ENCODE measurements at places on chromosomes 2 and 18.
A peak's percentile ranks its signal among the peaks of the same experiment; 100 is the strongest.

DNA sequence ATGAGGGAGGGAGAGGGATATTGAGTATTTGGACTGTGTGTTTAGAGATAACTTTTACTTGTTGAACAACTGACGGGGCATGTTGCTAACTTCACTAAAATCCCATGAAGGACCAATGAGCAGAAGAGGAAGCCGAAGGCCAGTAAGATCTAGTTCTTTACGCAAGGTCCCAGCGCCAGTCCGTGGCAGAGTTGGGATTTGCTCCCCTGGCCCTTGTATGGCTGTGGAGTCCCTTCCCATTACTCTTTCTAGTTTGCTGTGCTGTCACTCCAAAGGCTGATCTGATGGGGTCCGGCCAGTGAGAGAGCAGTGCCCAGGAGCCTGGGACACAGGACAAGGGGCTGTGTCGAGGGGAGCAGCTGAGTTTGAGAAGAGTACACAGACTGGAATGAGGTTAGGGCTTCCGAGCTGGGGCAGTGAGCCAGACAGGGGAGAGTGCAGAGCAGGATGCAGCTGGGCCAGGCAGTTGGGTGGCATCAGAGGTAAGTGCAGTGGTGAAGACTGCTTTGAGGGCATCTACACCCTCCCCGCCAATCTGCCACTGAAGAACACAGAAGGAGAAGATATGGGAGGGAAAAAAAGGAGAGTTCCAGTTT is 692.9 kb upstream of the HS6ST1 start:
- no peak for DNase-seq

DNA sequence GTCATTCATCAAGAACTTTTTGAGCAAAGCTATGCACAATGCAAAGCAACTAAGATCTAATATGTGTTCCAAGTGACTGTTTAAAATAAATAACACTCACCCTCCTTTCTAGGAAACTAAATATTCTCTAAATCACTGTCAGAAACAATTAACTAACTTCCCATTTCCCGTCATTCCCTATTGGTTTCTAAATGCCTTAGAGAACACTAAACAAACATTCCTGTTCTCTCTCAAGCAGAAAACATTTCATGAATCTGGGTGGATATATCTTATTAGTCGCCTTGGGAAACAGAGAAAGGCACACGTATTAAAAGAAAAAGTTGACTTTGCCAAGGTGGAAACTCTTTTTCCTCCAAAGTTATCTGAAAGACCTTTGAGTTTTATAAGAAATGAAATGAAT is 735.2 kb downstream of the MBD2 start:
- DNase-seq, result no peak

DNA sequence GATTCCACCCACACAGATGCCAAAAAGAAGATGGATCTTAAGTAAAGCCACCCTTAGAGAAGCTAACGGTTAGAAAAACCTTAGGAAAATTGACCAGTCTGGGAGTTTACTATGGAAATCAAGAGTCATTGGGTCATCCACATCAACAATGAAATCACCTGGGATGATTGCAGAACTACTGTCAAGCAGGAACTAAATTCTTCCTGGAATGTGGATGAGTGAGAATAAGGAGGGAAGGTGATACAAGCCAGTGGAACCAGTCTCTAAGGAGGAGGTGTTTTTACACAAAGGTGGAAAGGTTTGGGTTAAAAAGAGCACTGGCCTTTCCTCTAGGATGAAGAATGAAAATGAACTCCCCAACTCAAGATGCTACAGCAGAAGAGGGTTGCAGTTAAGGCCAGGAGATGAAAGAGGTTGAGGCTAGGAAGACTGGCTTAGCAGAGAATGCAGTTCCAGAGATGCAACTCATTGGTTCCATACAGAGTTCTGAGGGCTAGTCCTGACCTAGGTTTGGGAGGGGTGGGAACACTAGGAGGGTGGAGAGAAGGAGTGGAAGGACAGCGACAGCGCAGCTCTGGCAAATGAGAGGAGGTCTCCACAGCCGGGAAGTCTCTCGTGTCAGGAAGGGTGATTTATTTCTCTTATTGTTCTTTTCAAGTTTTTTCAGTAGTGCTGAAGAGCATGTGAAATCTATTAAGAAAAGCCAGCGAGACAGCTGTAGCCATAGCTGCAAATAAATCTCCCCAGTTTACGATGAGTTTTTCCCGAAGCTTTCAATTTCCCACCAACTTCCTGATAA is 27.7 kb upstream of the KDM3A start:
- peak; percentile 3 for DNase-seq

- DNase-seq, result no peak
Measured at GRCh38 chr2:44155666-44156446, 12.8 kb upstream of the PPM1B start.

DNA sequence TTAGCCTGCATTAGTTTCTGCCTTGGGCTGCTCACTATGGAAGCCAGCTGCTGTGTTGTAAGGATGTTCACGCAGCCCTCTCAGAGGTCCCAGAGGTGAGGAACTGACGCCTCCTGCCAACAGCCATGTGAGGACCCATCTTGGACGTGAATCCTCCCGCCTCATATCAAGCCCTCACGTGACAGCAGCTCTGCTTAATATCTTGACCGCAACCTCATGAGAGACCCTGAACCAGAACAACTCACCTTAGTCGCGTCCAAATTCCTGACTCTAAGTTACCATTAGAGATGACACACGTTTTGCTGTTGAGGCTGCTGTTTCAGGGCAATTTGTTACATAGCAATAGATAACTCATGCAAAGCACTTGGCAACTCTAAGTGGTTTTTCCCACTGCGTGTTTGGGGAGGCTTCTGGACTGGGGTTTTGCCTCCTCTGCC is 97.7 kb downstream of the TMEM17 start:
- no peak for DNase-seq

All from EH (cell line).